ENCODE measurements at places on chromosomes 16 and 17.

DNA sequence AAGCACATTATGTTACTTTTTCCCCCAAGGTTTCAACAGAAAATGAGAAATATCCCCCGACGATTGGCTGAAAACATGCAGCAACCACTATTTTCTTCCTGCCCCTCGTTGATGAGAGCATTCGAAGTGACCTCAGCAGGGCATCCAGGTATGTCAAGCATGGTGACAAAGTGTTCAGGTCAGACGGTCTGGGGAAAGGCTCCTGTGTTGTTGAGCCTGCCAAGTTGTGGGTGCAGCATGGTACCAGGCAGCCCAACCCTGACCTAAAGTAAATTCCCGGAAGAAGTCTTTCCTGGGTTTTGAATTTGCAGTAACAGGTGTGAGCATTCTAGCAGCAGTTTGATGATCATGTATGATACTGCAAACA lies 51.7 kb upstream of the SEC14L1 start:
- no peak for DNase-seq

DNA sequence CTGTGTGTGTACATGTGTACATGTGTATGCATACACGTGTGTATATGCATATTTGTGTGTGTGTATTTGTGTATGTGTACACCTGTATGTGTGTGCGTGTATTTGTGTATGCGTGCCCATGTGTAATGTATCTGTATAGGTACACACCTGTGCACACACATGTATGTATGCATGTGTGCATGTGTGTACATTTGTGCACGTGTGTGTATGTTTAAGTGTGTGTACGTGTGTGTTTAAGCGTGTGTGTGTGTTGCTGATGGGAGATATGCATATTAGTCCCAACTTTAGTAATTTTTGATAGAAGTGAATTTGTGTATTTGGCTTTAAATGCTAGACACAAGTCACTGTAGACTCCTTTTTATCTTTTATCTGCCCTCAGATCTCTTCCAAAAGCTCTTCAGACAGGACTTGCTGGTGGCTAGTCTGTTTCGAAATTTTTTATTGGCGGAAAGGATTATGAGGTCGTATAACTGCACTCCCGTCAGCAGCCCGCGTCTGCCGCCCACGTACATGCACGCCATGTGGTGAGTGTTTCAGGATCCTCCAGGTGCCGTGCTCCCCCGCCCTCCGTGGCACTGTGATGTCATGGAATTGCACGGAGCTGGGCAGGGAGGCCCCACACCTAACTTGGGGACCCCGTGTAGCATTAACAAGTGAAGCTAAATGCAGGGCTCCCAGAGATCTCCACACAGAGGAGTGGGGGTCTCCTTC lies 168.8 kb upstream of the CHMP6 start:
- DNase-seq, result no peak

GRCh38 chr17:57730026-57730701 lies 14.9 kb downstream of the CCDC182 start:
- no peak for DNase-seq

- peak; percentile 51 for DNase-seq
Measured at GRCh38 chr17:4598776-4599504, 14.6 kb downstream of the SMTNL2 start.

- DNase-seq, result peak; percentile 50
Measured at GRCh38 chr16:23694644-23695373, 16.1 kb downstream of the PLK1 start.

Data from AG20443 (cell line).